Testis (tissue), 5 donors: ENCODE measurements at places on chromosomes 3 and 15. TPM values are rescaled to one million over a fixed set of nuclear protein-coding genes. Genes with fewer than 3 reads are reported as not detected.

The GOLGA6L10 gene
- total RNA-seq = 7.2 TPM

- H3K27ac ChIP-seq = peak within 1 kb of the TSS; percentile 87
- peak within 1 kb of the TSS; percentile 91 for H3K4me3 ChIP-seq
- H3K27me3 ChIP-seq = no peaks in the 10 kb centered on the region
- peak; percentile 96 for DNase-seq
- H3K4me1 ChIP-seq = peaks cover 3% of the 10 kb centered on the region
Measured at GRCh38 chr15:74695597-74696397, at the start of gene EDC3. Gene EDC3, minus strand, starts transcription at chr15:74696024. Its CDS starts 20,900 bp downstream, at chr15:74675124.

DNA sequence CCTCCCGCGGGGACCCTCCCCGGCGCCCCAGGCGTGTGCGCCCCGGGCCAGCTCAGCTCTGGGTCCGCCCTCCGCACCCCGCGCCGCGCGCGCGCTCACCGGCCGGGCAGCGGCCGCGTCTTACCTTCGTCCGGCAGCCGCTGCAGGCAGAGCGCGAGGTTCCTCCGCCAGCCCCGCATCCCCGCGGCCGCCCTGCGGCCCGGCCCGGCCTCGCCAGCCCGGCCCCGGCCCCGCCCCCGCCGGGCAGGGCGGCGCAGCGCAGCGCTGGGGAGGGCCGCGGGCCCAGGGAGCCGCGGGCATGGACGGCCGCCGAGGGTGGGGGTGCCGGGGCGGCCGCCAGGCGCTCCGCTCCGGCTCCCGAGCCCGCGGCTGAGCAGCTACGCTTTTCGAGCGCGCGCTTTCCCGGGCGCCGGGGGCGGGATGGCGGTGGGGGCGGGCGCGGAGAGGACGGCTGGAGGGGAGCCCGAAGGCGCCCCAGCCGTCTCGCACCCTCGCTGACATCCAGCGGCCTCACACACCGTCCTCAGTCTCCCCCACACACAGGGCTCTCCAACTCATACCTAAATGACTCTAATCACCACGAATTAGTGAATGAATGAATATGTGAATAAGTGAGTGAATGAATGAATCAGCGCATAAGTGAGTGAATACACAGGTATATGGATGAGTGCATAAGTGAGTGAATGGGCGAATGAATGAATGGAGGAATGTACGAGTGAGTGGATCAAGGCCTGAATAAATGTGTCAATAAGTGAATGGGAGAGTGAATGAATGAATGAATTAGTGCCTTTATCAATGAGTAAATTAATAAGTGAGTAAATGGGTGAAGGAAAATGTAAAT is 48.5 kb upstream of the CCDC174 start:
- DNase-seq = no peak
- H3K4me1 ChIP-seq = no peaks in the 10 kb centered on the region
- no peaks in the 10 kb centered on the region for H3K36me3 ChIP-seq
- H3K27ac ChIP-seq = no peak overlapping the region

- no peak overlapping the region for H3K4me3 ChIP-seq
- no peak for DNase-seq
- H3K27ac ChIP-seq = no peak overlapping the region
- no peaks in the 10 kb centered on the region for H3K4me1 ChIP-seq
- H3K36me3 ChIP-seq = no peaks in the 10 kb centered on the region
Measured at GRCh38 chr3:182717216-182717615, 76.1 kb upstream of the ATP11B start.

DNA sequence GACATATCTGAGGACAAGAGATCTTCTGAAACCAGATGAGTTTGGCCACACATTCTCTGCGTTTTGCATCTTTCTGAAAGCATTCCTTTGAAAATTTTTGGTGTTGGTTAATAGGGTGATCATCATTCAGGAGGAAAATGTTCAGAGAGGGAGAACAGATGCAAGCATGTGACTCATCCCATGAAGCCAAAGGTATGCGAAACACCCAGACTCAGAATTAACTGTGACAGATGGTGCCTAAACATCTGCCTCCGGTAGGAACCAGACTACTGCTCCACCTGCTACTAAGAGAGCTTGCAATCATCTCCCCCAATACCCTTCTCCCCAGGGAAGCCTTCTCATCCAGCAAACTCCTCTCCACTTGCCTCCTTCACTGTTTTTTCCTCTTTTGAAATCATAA is 46.2 kb downstream of the TRIM69 start:
- no peaks in the 10 kb centered on the region for H3K36me3 ChIP-seq
- H3K4me1 ChIP-seq = no peaks in the 10 kb centered on the region
- no peak for DNase-seq
- H3K27ac ChIP-seq = no peak overlapping the region
- H3K27me3 ChIP-seq = no peaks in the 10 kb centered on the region
- no peak overlapping the region for H3K4me3 ChIP-seq

The TM2D3 gene
- 60.2 TPM for total RNA-seq

DNA sequence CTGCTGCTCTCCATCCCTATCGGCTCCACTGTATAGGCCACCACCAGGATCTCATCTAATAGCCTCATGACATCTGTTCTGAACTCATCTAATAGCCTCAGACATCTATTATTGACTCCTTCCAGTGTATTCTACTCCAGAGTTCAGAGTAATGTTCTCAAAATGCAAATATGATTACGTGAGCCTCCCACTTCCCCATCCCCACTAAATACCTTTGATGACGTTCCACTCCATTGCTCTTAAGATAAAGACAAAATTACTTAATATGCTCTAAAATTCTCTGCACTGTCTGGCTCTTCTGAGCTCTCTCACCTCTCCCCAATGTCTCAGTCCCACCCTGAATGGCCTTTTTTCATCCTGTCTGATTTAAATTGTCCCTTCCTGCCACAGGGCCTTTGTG is 94.7 kb downstream of the SAMMSON start:
- no peak overlapping the region for H3K4me3 ChIP-seq
- H3K4me1 ChIP-seq = no peaks in the 10 kb centered on the region
- no peak overlapping the region for H3K27ac ChIP-seq
- no peaks in the 10 kb centered on the region for H3K36me3 ChIP-seq

DNA sequence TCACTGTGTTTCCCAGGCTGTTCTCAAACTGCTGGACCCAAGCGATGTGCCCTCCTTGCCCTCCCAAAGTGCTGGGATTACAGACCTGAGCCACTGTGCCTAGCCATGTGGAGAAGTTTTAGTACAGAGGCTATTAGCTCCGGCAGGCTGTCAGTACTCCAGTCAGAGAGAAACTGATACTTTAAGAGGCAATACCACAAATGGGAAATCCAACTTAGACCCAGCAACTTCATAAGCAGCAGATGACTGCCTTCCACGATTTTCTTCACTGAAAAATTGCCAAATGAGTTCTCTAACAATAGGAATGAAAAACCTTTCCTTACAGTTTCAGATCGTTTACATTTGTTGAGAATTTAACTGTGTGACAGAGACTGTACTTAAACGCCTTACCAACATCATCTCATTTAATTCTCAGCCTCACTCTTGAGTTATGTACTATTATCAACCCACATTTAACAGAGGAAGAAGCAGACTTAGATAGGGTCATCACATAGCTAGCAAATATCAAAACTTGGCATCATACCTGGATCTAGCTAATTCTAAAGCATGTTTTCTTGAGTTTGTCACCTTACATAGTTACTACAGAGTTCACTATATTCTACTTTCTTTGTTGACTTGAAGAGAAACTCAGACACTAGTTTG is 127.4 kb downstream of the TCF12 start:
- H3K27me3 ChIP-seq = no peaks in the 10 kb centered on the region
- no peak for DNase-seq
- H3K4me3 ChIP-seq = no peak overlapping the region
- H3K36me3 ChIP-seq = no peaks in the 10 kb centered on the region
- no peak overlapping the region for H3K27ac ChIP-seq

DNA sequence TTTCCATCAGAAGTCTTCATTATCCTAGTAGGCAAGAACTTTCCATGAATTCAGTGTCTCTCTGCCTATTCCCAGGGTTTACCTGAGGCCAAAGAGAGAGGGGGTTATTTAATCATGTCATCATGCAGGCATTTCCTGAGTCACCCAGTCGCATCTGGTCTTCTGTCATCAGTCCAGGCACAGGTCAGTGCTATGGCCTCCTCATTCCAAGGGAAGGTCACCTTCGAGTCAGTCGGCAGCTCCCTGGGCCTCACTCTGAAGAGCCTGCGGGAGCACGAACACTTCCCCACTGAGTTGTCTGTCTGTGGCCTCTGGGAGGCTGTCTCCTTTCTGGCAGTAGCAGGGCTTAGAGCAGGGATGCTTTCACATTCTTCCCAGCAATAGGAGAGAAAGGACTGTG is 26.2 kb upstream of the LRTM1 start:
- H3K36me3 ChIP-seq = no peaks in the 10 kb centered on the region
- no peak overlapping the region for H3K4me3 ChIP-seq
- H3K27ac ChIP-seq = no peak overlapping the region
- no peak for DNase-seq
- H3K4me1 ChIP-seq = peaks cover 7% of the 10 kb centered on the region

DNA sequence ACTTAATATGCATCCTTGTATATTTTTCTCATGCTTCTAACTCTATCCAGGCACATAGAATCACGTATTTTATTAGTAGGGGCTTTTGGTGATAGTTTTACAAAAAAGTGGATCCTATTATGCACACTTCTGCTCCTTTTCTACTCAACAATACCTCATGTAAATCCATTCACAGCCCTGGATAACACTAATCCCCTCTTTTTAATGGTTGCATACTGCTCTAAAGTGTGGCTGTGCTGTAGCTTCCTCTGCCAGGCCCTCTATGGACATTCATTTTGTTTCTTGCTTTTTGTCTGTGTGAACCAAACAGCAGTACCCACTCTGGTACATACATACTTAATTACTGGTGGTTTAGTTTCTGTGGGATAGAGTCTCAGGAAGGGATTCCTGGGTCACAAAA is 51.3 kb upstream of the SCAANT1 start:
- H3K27ac ChIP-seq = no peak overlapping the region
- no peaks in the 10 kb centered on the region for H3K27me3 ChIP-seq
- H3K4me1 ChIP-seq = peaks cover 7% of the 10 kb centered on the region
- H3K4me3 ChIP-seq = no peak overlapping the region
- no peaks in the 10 kb centered on the region for H3K36me3 ChIP-seq

DNA sequence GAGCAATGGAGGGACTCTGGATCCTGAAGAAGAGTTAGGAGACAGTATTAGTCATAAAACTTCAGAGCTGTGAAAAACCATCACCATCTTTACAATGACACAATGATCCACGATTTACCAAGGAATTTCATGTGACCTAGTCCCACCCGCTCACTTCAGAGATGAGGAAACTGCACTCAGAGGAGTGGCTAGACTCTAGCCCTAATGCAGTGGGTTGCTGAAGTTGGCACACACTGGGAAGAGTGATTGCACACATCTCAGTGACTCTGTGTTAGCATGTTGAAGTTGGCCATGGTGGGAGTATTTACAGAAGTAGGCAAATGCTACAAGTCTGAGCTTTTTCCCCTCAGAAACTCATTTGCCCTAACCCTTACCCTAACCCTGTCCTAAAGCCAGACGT is 35.2 kb upstream of the SPATA12 start:
- no peak for DNase-seq
- H3K4me3 ChIP-seq = no peak overlapping the region
- H3K27ac ChIP-seq = no peak overlapping the region
- H3K27me3 ChIP-seq = no peaks in the 10 kb centered on the region
- H3K4me1 ChIP-seq = peaks cover 6% of the 10 kb centered on the region

DNA sequence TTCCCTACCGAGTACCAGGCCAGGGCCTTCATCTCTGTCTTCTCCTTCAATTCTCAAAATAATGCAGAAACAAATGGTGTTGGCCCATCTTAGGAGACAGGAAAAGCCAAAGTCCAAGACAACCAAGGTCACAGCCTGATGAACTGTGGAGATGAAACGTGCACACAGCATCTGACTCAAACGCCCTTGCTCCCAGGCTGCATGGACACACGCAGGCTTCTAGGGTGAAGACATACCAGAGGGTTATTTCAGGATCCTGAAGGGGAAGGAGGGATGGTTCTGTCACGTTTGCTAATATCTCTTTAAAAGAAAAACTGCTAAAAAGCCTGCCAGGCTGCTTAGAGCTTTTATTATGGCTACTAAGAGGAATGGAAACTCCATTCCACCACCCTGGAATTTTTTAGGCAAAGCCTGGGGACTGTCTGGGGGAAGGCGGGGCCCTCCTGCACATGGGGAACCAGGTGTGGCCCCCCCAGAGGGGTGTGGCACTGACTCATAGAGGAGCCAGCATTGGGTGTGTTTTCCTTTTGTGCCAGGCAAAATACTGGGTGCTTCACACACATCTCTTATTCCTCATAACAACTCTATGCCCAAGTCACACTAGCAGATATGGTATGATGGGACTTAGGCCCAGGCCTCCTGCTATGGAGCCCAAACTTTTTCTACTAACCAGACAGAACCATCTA is 62.9 kb downstream of the UMPS start:
- DNase-seq = no peak
- H3K36me3 ChIP-seq = no peaks in the 10 kb centered on the region
- H3K4me3 ChIP-seq = no peak overlapping the region
- H3K27ac ChIP-seq = no peak overlapping the region
